Fibroblast of skin of scalp (primary cell): ENCODE measurements at places on chromosomes 6 and 20.

GRCh38 chr6:96659084-96659845 is 96.3 kb downstream of the FHL5 start:
- no peak for DNase-seq

DNA sequence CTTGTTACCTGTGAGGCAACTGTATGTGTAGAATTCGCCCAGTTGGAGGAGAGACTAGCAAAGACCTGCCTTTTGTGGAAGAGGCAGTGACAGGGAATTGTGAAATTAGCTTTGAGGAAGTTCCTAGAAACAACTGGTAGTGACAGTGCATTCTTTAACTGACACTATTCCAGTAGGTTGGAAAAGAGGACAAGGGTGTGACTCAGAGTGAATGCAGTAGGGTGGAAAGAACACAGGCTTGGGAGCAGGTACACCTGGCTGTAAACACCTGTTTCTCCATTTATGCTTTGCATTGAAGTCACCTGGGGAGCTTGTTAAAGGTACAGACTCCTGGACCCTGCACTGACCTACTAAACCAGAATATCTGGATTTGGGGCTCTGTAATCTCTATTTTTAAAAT is 295.7 kb downstream of the PHACTR1 start:
- no peak for DNase-seq

DNA sequence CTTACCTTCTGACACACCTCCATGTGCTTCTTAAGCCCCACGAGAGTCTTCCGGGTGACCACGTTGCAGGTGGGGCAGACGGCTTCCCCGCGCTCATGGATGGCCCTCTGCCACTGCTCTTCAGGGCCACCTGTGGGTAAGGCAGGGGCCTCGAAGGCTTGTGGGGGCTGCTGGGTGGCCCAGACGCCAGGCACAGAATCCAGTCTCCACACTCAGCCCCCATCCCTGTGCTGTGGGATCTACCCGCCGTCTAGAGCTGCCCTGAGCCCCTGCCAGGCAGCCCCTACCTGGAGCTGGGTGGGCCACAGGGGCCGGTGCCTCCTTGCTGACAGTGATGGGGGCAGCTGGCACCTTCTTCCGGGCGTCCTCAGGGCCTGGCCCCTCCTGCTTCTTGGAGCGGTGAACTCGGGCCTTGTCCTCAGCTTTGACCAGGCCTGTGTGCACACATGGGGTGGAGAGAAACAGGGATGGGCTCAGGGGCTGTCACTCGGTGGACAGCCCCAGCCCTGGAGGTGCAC is 5.9 kb downstream of the ZNF512B start:
- DNase-seq = no peak

- DNase-seq = peak; percentile 92
Measured at GRCh38 chr6:27126815-27127537, 120.5 kb upstream of the PRSS16 start.

DNA sequence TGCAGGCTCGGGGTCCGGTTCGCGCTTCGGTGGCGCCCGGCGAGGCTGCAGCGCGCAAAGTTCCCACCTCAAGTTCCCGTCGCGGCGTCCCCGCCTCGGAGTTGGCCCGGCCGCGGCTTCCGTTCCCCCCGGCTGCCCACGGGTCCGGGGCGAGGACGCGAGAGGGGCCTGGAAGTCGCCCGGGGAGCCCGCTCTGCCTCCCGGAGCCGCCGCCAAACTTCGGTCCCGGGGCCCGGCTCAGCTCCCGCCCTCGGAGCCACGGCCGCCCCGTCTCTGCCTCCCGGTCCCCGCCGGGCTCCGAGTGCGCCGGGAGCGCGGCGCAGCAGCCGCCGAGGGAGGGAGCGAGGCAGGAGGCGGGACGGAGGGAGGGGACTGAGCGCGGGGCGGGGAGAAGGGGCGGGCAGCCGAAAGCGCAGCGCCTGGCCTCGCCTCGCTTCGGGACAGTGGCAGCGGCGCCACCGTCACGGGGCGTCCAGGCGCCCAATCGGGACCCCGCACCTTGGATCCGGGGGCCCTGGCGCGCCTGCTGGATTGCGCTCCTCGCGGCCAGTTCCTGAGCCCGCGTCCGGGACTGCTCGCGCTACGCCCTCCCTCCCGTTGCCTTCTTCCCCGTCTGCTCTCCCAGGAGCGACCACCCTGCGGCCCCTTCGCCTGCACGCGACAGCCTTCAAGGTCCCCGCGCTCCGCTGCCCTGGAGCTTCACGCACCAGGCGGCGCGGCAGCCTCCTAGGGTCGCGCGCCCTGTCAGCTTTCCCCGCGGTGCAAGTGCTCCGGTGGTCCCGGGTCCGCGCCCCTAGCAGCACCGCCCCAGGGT is at the start of gene KCNG1:
KCNG1 (minus strand) TSS at position 305 of the 814 bp plus-strand sequence. CDS start 12,769 bp downstream, outside the sequence.
- DNase-seq = peak; percentile 89

DNA sequence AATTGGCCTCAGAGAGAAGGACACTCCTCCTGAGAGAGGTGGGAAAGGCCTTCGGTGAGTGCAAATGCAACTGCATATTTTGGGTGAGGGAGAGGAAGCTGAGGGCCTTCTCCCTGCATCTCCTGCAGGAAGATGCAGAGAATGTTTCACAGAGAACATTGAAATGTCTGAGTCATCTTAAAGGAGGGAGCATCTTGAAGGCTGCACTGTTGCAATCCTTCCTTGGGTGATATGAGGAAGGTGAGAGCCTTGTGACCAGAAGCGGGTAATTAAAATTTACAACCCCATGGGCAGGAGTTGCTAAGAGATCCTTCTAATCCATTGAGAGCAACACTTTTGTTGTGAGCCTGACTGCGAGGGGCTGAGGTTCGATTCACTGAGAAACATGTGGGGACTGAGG is 375.7 kb upstream of the MARCKS start:
- peak; percentile 41 for DNase-seq
